ENCODE measurements at places on chromosomes 3 and 15. TPM values are rescaled to one million over a fixed set of nuclear protein-coding genes. Genes with fewer than 3 reads are reported as not detected.

GRCh38 chr3:12296511-12296910 is 7.6 kb downstream of the PPARG start:
- DNase-seq = no peak

Gene LTK
- 3.1 TPM for total RNA-seq

DNA sequence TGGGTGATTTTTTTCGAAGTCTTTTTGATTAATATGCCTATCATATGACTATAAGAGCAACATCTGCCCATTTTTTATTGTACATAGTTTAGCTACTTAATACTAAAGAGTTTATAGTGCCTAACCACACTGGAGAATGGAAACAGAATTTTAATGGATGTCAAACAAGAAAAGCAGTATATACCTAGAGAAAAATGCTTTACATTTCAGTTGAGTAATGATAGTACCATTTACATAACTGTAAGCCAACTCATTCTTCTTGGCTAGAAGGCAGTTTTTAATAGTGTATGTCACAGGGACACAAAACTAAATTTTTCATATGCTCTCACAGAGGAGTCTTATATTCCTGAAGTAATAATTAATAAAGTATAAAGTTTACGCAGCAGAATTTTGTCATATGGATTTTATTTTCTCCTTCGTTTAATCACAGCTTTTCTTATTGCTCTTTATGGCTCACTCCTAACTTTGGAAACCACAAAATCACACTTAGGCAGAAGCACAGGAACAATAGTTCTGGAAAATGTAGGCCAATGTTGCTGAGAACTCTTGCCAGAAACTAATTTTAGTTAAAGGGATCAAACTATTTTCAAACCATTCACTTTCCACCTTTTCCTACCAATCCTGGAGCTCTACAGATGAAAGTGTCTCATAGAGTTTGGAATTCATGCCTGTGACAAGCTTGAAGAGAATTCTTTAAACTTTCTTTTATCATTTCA is 243.6 kb downstream of the ZIC1 start:
- DNase-seq = no peak

Gene EBLN2
- total RNA-seq = 2.7 TPM

DNA sequence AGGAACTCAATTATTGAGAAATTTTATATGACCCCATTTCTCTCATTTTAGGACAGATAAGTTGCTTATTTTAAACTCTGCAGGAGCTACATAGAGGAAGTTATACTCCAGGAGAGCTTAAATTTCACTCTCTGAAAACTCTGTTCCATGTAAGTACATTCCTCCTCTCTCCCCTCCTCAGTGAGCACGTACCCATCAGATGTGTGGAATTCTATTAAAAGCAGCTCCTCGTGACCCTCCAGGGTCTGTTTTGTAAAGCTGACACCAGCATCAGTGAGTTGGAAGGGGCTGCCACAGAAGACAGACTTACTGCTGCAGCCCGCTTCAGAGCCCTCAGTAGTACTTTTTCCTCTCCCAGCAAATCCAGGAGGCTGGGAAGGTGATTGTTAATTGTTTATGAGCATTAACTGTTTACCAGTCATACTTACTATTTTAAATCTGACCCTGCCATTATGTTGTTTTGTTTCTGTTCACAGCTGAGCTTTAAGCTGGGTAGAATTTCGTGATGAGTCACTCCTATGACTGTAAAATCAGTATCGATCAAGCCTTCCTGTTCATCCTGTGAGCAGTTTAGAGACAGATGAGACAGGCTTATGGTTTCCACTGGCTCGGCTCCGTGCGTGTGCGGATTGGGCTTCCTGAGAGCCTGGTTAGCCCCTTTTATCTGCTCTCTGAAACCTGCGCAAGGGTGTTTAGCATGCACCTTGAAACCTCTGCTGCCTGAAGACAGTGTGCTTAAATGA is 20.4 kb downstream of the IGF1R start:
- DNase-seq = peak; percentile 40

- peak; percentile 100 for DNase-seq
These were observed 85.6 kb downstream of the CPN2 start for GRCh38 chr3:194265505-194265892.

Gene CDHR4
- total RNA-seq = not detected
